ENCODE measurements at places on chromosomes 4 and X. TPM values are rescaled to one million over a fixed set of nuclear protein-coding genes. Genes with fewer than 3 reads are reported as not detected.
A peak's percentile ranks its signal among the peaks of the same experiment; 100 is the strongest.

The NALF2 gene
- 0.09 TPM for total RNA-seq

DNA sequence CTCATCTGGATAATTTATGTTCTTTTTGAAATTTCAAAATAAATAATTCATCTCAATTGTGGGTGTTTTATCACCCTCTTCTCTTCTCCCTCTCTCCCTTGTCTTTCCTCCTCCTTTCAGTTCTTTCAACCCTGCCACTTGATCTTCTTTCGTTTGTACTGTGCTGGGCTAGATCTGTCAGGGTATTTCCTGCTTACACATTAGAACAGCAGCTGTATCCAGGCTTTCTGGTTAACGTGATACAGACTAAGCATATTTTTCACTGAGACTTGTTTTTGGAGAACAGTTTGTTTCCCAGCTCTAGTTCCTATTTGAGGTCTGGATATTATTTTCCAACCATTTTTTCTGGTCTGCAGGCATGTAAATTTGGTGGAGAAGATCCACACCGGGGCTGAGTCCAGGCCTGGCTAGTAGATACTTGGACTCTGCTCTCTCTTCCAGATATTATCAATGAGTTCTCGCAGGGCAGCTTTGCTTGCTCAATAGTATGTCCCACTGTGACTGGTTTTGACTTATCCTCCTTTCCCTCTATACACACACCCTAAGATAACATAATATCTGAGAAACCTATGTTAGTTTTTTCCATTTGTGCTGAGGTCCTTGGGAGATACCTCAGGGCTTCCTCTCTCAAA lies 1310.7 kb upstream of the TENM3 start:
- no peak overlapping the region for H3K27ac ChIP-seq
- H3K4me3 ChIP-seq = no peak overlapping the region
- DNase-seq = no peak
- no peaks in the 10 kb centered on the region for H3K36me3 ChIP-seq
- no peaks in the 10 kb centered on the region for H3K4me1 ChIP-seq
- no peaks in the 10 kb centered on the region for H3K27me3 ChIP-seq

GRCh38 chr4:153472122-153473037 lies 6.2 kb downstream of the TMEM131L start:
- peaks cover 27% of the 10 kb centered on the region for H3K36me3 ChIP-seq
- DNase-seq = no peak
- H3K27me3 ChIP-seq = no peaks in the 10 kb centered on the region
- H3K27ac ChIP-seq = peak overlapping the region; percentile 98
- no peak overlapping the region for H3K4me3 ChIP-seq

- DNase-seq = no peak
- no peaks in the 10 kb centered on the region for H3K36me3 ChIP-seq
- H3K4me1 ChIP-seq = no peaks in the 10 kb centered on the region
- no peak overlapping the region for H3K27ac ChIP-seq
- H3K4me3 ChIP-seq = no peak overlapping the region
Measured at GRCh38 chrX:72029483-72030411, 102.0 kb downstream of the RTL5 start.

DNA sequence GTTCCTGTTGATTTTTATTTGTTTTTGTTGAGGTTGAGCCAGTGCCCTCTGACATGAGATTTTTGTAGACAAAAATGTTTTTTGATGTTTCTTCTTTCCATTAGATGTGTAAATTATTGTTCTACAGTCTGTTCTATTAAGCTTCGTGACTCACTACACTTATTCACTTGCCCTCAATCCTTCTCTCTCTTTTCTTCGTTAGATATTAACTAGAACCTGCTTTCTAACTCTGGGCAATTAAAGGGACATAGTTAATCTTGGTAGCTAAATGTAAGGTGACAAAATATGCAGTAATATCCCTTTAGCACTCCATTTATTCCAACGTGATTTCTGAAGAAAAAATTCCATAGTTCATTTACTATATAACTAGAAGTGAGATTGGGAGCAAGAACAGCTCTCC lies 333.9 kb downstream of the PDHA2 start:
- H3K36me3 ChIP-seq = no peaks in the 10 kb centered on the region
- H3K4me1 ChIP-seq = no peaks in the 10 kb centered on the region
- no peak overlapping the region for H3K27ac ChIP-seq
- no peaks in the 10 kb centered on the region for H3K27me3 ChIP-seq
- no peak for DNase-seq

The FAM47A gene
- not detected for total RNA-seq

Measured in psoas muscle (tissue), 8 donors.